ENCODE measurements at places on chromosomes 11 and 22. TPM values are rescaled to one million over a fixed set of nuclear protein-coding genes. Genes with fewer than 3 reads are reported as not detected.

Gene VSIG10L2
- total RNA-seq = not detected

- no peaks in the 10 kb centered on the region for H3K27me3 ChIP-seq
- H3K27ac ChIP-seq = peak overlapping the region; percentile 96
- DNase-seq = peak; percentile 71
- H3K4me1 ChIP-seq = peaks cover 49% of the 10 kb centered on the region
- H3K4me3 ChIP-seq = no peak overlapping the region
Observed at GRCh38 chr11:19276859-19277808, 36.4 kb upstream of the E2F8 start.

Gene OR4D5
- not detected for total RNA-seq

DNA sequence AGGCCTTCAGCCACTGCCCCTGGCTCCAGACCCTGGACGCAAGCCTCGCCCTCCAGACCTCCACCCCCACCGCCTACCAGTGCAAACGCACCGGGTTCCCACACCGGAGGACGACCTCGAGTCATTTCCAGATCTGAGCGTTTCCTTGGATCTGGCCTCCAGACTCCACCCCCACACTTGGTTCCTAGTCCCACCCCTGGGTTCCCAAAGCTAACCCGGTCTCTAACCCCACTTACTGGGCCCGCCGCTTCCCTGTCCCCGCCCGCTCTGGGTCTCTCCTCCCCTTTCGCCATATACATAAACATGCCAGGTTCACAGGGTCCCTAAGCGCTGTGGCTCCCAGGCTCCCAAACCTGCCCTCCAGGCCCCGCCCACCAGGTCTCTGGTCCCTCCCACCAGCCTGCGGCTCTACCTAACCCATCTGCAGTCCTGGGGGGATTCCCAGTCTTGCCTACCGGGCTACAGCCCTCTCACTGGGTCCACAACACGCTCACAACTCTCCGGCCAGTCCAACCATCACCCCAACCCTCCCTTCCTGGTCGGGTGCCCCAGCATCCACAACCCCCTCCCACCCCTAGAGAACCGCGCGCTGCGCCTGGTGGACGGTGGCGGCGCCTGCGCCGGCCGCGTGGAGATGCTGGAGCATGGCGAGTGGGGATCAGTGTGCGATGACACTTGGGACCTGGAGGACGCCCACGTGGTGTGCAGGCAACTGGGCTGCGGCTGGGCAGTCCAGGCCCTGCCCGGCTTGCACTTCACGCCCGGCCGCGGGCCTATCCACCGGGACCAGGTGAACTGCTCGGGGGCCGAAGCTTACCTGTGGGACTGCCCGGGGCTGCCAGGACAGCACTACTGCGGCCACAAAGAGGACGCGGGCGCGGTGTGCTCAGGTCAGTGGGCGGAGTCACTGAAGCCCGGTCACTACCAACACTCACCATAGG, 36.7 kb downstream of the CD6 start:
- no peaks in the 10 kb centered on the region for H3K36me3 ChIP-seq
- H3K27me3 ChIP-seq = peaks cover 30% of the 10 kb centered on the region
- H3K4me3 ChIP-seq = no peak overlapping the region
- peak; percentile 53 for DNase-seq

GRCh38 chr11:44943118-44943517, 7.6 kb downstream of the TP53I11 start:
- H3K27me3 ChIP-seq = no peaks in the 10 kb centered on the region
- H3K4me1 ChIP-seq = no peaks in the 10 kb centered on the region
- H3K36me3 ChIP-seq = no peaks in the 10 kb centered on the region
- no peak overlapping the region for H3K4me3 ChIP-seq

Gene ELF5
- total RNA-seq = 0.61 TPM

Measured in PC-9 (cell line).